Activated T-cell treated with anti-CD3 and anti-CD28 coated beads, Interleukin-2, amount 50 U/mL, for 48 hours (primary cell): ENCODE measurements at places on chromosomes 1 and 21.

DNA sequence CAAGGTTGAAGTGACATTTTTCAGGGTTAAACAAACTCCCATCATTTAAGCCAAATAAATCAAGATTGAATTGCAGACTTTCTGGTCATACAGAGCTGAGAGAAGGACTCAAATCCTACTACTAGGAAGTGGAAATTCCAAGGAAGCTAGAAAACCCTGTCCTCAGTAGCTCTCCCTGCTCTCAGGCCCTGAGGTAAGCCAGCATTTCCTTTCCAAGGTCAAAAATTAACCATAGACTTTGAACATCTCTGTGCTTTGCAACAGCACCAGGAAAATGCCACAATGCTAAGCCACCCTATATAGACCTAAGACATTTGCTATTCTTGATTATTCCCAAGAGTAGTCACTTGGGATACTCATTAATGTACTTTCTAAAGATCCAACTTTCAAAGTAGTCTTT lies 45.1 kb downstream of the LUZP1 start:
- no peak for DNase-seq

DNA sequence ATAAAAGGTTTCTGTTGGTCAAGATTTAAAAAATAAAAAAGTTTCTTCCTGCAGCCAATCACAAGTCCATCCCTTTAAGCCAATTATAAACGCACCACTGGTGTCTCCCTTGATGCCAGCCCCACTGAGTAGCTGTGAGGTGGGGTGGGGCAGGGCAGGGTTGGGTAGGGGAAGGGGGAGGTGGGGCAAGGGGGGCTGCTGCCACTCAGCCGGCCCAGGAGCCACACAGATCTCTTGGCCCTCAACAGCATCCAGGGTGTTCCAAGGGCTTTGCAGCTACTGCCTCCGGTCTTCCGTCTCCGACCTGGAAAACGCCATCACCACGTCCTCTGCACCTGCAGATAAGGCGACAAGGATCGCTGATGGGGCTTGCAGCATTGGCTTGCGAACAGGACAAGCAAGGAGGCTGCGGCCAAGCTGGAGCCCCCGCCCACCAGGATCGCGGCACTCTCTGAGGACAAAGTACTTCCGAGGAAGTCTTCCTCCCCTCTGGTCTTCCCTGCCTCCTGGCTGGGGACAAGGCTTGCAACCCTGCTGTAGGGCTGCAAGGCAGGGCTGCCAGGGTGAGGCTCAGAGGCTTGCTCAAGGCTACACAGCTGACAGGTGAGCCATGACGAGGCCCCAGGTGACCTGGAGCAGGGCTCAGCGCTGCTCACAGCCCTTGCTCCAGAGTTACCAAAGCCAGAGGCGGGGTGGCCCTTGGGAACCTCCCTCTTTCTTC lies 26.8 kb upstream of the CLSTN1 start:
- no peak for DNase-seq

- no peak for DNase-seq
Measured at GRCh38 chr1:61192663-61193330, 110.4 kb downstream of the NFIA start.

GRCh38 chr1:44217809-44218410 lies 4.6 kb downstream of the DMAP1 start:
- peak; percentile 88 for DNase-seq

GRCh38 chr1:3011631-3012455 lies 9.4 kb upstream of the ACTRT2 start:
- DNase-seq: no peak

GRCh38 chr1:26689504-26689903 lies 6.3 kb upstream of the ARID1A start:
- DNase-seq: no peak

GRCh38 chr1:71170925-71171324 lies 90.1 kb upstream of the ZRANB2 start:
- no peak for DNase-seq

GRCh38 chr1:117007719-117008013 lies 6.1 kb downstream of the CD101 start:
- DNase-seq: no peak

- DNase-seq: no peak
Measured at GRCh38 chr1:19976317-19977003, 3.0 kb downstream of the PLA2G2A start.

- no peak for DNase-seq
Measured at GRCh38 chr1:35845766-35846165, 37.2 kb upstream of the AGO1 start.

DNA sequence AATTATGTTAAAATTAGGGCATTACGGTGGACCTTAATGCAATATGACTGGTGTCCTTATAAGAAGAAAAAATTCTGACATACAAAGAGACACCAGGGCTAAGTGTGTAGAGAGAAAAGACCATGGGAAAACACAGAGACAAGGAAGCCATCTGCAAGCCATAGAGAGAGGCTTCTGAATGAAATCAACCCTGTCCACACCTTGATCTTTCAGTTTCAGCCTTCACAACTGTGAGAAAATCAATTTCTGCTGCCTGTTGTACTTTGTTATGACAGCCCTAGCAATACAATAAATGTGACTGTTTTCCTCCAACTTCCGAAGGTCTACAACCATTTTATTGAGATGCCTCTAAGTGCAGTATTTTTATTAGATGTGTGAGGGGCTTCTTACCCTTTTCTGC lies 1407.2 kb downstream of the MRPL39 start:
- no peak for DNase-seq

- no peak for DNase-seq
Measured at GRCh38 chr1:119001181-119002027, 13.3 kb upstream of the TBX15 start.

DNA sequence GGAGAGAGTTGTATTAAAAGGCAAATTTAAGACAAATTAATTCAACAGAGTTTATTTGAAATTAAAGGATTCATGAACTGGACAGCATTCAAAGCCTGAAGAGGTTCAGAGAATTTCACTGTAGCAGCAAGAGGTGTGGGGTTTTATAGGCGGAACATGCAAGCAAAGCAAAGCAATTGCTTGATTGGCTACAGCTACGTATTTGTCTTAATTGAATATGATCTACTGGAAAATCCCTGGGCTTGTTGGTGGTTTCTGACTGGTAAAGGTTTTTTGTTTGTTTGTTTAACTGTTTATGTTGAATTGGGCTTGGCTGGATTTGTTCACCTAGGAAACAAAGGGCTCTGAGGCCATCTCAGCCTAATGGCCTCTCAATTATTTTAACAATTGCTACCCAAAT lies 61.5 kb downstream of the KCNK1 start:
- DNase-seq: no peak

DNA sequence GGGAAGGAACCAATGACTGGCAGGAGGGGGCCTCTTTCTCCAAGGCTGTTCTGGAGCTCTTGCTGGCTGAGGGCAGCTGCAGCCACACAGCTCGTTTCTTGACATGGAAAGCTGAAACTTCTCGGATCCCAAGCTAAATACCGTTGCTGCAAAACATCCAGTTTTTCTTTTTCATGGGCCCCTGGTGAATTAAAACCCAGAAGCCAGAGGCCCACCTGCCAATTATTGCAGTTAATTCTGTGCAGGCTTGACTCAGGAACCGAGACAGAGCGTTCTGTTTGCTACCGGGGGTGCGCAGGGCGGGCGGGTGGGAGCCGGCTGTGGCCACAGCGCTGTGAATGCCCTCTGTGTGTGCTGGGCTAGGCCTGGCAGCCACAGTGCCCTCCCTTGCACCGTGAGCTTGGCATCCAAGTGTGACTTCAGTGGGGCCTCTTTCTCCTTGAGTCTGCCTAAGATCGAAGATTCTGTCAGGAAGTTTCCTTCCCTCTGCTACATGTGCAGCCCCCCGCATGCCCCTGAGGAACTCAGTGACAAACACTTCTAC lies 19.9 kb upstream of the KCNE2 start:
- no peak for DNase-seq

GRCh38 chr1:58854576-58854975 lies 70.7 kb upstream of the JUN start:
- no peak for DNase-seq

GRCh38 chr21:41765973-41766882 lies 624 bp downstream of the RIPK4 start:
- DNase-seq: no peak

DNA sequence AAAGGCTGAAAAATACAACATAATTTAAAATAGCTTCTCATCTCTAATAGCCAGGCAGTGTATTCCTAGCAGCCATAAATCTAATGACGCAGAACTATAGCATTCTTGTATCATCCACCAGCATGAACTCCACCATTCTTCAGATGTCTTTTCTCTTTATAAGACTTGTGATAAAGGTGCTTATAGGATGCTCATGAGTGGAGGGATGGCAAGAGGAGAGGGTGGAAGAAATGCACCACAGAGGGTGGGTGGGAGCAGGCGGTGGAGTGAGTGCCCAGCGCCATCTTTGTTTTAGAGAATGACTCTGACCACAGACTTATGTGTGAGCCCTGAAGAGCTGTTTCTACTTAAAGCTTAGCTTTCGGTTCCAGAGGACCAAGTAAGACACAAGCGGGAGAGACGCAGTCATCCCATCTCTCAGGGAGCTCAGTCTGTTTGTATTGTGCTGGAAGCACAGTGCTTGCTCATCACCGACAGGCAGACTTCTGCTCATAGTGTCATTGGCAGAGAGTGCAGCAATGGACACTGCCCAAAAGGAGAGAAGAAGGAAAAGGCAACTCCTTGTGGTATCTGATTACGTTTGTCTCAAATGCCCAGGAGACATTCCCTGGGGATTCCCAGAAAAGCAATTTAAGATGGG lies 65.6 kb downstream of the KCNJ15 start:
- no peak for DNase-seq

DNA sequence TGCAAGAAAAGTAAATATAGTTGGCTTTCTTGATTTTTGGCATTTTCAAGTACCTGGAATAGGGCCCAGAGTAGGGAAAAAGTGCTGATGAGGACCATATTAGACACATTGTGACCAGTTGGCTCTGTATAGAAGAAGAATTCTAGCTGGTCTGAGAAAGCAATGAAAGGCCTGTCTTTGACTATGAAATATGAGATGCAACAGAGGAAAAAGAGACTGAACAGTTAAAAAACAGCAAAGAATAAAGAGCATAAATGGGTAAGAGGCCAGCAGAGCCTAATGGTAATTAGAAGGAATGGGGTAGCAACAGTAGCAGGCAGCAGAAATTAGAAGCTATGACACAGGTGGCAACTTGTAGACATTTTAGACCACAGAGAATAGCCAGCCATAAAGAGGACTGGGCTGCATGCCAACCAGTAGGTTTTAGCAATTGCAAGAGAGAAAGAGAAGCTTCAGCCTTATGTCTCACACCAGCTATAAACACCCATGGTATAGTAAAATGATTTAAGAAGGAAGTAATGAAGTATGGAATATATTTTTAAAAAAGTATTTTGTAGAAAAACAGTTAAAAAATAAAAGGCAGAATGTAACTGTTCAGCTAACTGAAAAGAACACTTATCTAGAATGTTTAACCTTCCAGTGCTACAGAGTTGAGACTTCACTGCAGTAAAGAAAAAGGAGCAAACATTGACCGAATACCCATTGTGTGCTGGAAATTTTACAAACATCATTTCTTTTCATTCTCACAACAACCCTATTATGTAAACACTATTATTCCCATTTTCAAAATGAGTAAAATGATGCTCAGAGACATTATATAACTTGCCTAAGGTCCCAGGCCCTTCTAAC lies 114.1 kb downstream of the LHX4 start:
- no peak for DNase-seq

DNA sequence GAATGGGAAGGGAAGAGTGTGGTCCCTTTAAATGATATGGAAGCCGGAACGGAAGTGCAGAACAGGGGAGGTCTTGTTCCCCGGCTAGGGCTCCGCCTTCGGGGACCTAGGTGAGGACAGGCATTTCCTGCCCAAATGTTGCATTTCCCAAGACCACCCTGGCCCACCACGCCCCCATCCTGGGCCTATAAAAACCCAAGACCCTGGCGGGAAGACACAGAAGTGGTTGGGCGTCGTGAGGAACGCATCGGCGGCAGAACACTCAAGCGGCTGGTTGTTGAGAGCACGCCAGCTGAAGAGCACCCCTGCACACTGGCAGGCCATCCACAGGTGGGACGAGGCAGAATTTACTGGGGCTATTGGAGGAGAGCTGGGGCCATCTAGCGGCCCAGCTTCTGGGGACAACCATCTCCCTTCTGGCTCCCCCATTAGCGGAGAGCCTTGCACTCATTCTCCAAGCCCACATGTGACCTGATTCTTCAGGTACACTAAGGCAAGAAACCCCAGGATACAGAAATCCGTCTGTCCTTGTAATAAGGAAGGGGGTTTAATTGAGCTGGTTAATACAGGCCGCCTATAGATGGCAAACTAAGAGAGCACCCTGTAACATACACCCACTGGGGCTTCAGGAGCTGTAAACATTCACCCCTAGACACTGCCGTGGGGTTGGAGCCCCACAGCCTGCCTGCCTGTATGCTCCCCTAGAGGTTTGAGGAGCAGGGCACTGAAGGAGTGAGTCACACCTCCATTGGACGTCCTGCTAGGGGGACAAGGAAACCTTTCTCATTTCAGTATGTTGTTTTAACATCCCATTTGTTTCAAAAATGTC lies 1327.9 kb downstream of the BRINP3 start:
- DNase-seq: no peak

GRCh38 chr1:21449906-21450305 lies 10.0 kb downstream of the NBPF3 start:
- no peak for DNase-seq
